GM12892 (cell line): ENCODE measurements at places on chromosomes 1 and 21.

DNA sequence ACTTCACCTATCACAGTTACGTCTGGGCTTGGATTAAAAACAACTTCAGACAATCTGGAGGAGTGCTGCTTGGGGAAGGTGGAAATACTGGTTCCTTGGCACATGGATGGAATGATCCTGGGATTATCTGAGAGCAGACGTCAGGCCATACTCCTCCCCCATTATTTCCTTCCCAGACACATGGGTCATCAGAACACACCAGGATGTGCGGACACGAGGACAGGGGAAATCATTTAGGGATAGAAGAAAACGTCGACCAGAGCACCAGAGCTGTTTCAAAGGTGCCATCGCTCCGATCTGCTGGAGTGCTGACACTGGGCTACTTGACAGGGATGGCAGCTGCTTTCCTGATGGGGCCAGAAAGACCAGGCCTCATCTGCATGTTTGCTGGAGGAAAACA lies 31.8 kb upstream of the ANGPTL7 start:
- no peak for DNase-seq

DNA sequence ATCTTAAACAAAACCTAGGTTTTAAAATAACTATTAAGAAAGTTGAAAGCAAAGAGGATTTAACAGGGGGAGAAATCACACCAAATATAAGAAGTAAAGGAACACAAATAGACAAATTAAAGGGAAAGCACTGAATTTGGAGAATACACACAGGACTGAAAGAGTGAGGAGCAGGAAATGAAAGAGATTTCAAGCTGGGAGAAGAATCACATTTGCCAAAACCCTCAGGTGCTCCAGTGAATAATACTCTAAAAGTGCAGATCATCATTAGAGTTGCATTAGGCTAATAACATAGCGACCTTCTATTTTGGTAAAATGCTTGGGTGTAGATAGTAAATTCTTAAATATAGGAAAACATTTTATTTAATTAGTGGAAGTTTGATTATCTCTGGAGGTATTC lies 127.5 kb downstream of the TNNI3K start:
- no peak for DNase-seq

DNA sequence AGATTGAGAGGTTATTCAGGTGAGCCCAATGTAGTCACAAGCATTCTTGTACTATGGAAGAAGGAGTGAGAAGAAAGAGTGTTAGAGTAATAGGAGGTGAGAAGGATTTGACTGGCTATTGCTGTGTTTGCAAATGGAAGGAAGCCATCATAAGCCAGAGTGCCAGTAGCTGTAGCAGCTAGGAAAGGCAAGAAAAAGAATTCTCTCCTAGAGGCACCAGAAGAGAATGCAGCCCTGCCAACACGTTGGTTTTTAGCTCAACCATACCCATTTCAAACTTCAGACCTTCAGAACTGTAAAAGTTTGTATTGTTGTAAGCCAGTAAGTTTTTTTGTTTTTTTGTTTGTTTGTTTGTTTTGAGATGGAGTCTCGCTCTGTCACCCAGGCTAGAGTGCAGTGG lies 8.9 kb upstream of the IL12RB2 start:
- DNase-seq: no peak

GRCh38 chr21:23534850-23535249 lies 2072.4 kb downstream of the MRPL39 start:
- DNase-seq: no peak
